CD4-positive, alpha-beta T cell treated with Interleukin-6 at 100 ng/mL for 8 hours (primary cell): ENCODE measurements at places on chromosomes 1 and 21.
A peak's percentile ranks its signal among the peaks of the same experiment; 100 is the strongest.

- DNase-seq: no peak
These were observed 4.6 kb downstream of the LRP8 start for GRCh38 chr1:53323316-53323715.

GRCh38 chr21:35134309-35134708 is 85.2 kb upstream of the RUNX1 start:
- no peak for DNase-seq

DNA sequence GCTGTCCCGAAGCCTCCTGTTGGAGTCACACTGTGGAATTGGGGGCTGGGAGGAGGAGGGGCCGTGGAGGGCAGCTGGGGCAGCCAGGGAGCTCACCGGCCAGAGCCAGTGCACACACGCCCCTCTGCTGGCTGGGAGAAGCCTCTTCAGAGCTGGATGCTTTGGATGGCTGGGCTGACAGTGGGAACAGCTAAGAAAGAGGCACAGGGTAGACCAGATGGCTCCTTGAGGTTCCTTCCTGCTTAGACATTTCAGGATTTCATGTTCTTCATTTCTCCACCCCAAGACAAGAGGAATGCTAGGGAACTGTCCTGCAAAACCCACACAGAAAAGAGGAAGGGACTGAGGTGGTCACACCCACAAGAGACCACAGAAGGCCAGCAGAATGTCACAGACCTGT is 254.8 kb upstream of the VAMP3 start:
- DNase-seq: no peak

- no peak for DNase-seq
These were observed 215.5 kb downstream of the RWDD3 start for GRCh38 chr1:95449516-95449915.

GRCh38 chr1:98323906-98324358 is 337.6 kb upstream of the SNX7 start:
- peak; percentile 1 for DNase-seq

DNA sequence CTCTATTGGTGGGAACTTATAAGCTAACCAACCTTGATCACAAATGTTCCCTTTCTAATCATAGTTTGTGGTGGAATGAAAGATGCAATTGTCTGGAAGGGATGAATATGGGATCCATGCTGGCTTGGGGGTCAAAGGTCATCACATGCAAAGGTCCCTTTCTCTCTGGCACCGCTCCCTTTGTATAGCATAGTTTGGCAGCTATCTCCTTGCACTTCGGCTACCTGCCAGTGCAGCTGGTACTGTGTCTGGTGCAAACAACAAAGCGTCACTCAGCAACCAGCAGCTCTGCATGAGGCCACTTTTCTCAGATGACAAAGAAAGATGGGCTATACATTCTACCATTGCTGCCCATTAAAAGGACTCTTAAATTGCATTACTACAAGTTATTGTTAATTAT is 188.2 kb upstream of the NFIA start:
- no peak for DNase-seq

GRCh38 chr1:17591814-17592430 is 52.4 kb downstream of the ARHGEF10L start:
- no peak for DNase-seq

DNA sequence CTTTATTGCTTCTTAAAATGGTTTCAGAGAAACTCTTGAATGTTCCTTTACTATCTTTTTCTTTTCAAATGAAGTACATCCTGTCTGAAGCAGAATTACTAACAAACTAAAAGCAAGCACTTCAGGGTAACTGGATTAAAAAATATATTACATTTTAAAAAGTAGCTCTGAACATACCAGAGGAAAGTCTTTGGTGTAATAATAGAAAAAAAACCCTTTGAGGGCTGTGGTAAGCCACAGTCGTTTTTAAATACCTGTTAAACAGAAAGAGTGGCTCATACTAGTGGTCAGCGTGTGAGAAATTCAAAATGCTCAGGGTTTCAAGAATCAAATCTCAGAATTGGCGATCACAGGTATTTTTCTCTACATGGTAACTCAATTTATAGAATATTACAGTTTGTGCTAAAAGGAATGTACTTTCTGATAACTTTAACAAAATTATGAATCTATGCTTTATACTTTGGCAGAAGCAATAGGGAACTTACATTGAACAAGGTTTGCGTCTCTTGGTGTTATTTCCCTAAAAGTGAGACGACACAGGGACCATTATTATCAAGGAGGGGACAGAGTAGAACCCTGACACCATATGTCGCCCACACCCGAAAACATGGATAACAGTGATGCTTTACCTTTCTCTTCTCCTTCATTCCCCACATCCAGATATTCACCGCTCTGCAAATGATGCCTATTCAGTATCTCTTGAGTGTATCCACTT is 97.0 kb upstream of the DPH5 start:
- peak; percentile 12 for DNase-seq

DNA sequence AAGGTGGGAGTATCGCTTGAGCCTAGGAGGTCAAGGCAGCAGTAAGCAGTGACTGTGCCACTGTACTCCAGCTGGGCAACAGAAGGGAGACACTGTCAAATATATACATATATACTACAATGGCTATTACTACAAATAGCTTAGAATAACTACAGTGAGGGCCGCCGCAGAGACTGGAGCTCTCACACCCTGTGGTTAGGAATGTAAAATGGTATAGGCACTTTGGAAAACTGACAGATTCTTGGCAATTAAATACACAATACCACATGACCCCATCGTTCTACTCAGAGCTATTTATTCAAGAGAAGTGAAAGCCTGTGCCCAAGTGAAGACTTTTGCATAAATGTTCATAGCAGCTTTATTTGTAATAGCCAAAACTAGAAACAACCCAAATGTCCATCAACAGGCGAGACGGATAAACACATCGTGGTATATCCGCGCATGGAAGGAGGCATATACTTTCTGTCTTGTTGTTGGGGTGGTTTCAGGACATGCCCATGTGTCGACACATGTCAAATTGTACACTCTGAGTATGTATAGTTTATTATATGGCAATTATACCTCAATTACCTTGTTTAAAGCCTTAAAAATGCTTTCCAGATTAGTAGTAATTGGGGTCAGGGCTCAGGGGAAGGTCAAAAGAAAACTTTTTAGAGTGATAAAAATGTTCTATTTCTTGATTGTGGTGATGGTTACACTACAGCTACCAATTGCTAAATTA is 123.4 kb downstream of the RIPK4 start:
- no peak for DNase-seq

GRCh38 chr1:86933051-86933450 is 18.6 kb downstream of the HS2ST1 start:
- no peak for DNase-seq

DNA sequence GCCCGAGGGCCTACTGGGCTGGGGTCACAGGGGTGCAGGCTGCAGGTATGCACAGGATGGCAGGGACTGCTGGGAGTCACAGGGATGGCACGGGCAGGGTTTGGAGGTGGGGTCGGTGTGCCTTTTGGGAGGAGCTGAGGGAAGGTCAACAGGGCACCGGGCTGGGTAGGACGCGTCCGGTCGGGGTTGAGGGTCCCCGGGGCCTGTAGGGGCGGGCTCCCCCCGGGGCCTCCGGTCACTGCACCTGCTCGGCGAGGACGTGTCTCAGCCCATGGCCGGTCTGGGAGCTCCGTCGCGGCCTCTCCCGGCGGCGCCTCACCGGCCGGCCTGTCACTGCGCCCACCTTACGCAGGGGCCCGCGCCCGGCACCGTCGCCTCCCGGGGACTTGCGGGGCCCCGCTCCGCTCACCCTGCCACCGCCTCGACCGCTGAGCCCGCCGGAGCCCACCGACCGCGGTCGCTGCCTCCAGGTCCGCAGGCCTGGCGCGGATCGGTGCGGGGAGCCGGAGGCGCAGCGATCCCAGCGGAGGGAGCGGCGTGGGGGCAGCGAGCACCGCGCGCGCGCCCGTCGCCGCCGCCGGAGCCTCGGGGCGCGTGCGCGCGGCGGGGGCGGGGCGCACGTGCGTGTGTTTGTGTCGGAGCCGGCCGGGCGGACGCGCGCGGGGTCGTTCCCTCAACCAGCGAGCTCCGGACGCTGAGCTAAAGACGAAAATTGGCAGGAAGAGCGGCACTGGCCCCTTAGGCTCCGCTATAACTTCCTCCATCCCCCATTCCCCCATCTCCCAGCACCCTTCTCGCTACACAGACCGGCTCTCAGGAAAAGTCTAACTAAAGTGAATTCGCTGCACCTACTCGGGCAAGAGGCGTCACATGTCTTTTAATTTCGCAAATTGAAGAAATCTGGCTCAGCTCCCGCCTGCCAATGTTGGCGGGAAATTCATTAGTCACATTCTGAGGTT is at the start of gene AMIGO1:
Gene AMIGO1 (minus strand): TSS at position 552 of the 959 bp plus-strand sequence. CDS start 815 bp downstream, outside the sequence.
- DNase-seq: peak; percentile 59

GRCh38 chr21:28516991-28517592 is 475.6 kb downstream of the LTN1 start:
- DNase-seq: peak; percentile 51
